T-helper 22 cell (primary cell): ENCODE measurements at places on chromosomes 11 and 22.

DNA sequence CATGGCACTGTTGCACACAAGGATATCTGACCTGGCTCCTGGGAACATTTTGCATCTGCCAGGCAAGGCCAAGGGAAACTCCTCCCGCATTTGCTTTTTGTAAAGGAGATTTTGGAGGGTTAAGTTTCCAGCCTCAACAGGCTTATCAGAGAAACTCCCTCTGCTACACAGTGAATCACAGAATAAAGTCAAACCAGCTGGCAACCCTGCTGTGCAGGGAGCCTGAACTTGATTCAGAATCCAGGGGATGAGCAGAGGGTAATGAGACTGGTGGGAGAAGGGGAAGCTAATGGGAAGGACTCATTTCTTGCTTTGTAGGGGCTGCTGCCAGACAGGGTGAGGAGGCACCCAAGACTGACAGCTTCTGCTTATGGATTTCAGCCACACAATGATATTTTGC lies 185.3 kb upstream of the ISX start:
- no peak for DNase-seq

DNA sequence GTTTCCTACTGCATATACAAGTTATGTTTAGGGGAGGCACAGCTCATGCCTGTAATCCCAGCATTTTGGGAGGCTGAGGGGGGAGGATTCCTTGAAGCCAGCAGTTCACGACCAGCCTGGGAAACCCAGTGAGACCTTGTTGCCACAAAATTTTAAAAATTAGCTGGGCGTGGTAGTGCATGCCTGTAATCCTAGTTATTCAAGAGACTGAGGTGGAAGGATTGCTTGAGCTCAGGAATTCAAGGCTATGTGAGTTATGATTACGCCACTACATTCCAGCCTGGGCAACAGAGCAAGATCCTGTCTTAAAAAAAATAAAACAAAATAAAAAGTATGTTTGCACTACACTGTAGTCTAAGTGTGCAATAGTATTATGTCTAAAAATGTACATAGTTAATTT lies 108.8 kb upstream of the TEAD1 start:
- no peak for DNase-seq

- DNase-seq: no peak
Observed at GRCh38 chr22:20267441-20268278, 458 bp downstream of the RTN4R start.

- DNase-seq: no peak
Observed at GRCh38 chr11:121053244-121053643, 29.3 kb downstream of the TBCEL start.

DNA sequence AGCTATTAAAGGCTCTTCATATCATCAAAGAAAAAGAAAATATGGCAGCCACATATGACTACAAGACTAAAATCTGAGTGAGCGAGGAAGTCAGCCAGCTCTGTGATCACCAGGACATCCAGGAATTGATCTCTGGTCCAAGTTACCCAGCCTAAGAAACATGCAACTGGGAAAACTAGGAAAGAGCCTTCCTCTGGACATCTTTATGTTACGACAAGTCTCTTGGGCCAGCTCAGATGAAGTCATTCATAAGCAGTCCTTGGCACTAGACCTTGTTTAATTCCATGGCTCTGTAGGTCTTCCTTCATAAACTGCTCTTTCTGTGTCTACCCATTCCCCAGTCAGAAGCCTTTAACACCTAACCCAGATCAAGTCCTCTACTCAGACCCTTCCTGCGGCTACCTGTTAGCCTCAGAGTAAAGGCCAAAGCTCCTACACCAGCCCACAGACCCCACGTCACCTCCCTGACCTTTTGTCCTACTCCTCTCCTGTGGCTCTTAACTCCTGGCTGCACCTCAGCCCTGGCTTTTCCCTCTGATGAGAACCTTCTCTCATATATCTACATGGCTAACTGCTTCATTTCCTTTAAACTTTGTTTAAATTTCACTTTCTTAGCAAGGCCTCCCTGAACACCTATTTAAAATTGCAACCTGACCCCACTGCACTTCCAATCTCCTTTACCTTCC lies 134.0 kb downstream of the KIF18A start:
- DNase-seq: no peak

DNA sequence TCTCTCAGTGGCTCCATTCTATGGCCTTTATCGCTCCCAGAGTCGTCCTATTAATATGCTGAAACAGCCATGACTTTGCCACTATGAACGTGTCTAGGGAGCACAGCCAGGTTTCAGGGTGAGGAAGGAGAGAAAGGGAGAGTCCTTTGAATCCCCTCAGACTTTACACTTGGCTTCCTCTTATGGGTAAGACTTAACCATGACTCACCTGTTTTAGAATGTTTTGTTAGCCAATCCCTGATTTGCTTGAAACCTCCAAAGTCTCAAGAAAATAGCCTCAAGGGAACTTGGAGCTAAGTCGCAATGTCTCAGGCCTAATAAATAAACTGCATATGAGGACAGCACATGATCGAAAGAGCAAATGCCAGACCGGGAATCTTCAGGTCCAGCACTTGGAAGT lies 131.2 kb upstream of the RCN1 start:
- DNase-seq: no peak

GRCh38 chr11:108370990-108371389 lies 96.3 kb downstream of the C11orf65 start:
- DNase-seq: no peak

DNA sequence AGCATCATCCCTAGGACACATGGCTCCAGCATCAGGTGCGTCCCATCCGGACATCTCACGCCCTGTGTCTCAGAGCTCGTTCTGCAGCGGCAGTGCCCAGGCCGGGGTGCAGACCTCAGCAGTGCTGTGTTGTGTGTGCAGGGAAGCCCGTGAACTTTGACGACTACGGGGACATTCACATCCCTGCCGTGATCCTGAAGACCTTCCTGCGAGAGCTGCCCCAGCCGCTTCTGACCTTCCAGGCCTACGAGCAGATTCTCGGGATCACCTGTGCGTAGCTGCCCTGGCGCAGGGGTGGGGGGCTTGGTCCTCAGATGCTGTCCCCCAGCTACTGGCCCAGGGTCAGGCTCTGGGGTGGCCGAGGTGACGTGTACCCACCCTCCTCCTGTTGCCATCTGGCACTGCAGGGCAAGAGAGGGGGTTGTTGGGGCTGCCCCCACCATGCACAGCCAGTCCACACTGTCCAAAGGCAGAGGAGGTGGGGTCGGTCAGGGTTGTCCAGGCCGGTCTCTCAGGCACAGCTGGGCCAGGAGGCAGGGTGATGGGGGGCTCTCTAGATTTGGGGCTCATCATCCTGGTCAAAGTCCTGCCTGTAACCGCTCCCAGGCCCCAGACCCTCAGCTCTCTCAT lies 96.5 kb downstream of the ARHGAP8 start:
- no peak for DNase-seq

- no peak for DNase-seq
Observed at GRCh38 chr11:113161711-113162591, 152.4 kb upstream of the TTC12 start.

GRCh38 chr11:13942378-13942777 lies 20.1 kb upstream of the SPON1 start:
- no peak for DNase-seq

DNA sequence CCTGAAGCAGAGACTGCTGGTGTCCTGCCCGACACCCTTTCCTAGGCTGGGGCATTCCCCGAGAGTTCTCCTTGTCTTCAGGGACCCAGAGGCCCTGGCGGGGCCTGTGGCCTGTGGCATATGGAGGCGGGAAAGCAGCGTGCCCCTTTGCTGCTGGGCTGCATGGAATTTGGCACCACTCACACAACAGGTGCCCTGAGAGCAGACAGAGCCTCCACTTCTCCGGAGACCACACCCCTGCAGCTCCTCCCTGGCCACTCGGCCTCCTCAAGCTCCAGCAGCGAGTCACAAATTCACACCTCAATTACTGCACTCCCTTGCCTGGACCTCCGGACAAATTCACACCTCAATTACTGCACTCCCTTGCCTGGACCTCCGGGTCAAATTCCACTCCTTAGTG lies 1375.2 kb downstream of the TBC1D22A start:
- DNase-seq: no peak

- no peak for DNase-seq
Observed at GRCh38 chr11:81915045-81915444, 818.6 kb downstream of the FAM181B start.
